ENCODE measurements at places on chromosomes 6 and 20.

DNA sequence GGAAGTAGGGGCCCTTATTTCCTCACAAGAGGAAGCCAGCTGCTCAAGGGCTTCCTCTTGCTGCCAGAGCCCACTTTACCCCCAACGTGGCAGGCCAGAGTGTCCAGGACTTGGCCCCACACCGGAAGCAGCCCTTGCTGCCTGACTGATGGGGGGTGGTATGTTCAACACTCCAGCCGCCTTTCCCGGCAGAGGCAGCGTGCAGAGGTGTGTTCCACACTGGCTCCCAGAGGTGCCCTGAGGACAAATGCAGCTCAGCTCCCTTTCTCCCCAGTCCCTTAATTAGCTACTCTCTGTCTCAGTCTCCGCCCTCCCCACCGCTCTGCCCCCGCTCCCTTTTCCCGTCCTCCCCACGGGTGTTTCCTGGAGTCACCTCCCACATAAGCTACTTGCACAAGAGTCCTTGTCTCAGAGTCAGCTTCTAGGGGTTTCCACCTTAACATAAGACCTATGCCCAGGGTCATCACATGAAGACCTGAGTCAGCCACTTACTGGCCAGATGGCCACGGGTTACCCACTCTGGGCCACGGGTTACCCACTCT is 61.7 kb upstream of the SHLD1 start:
- no peak for DNase-seq

DNA sequence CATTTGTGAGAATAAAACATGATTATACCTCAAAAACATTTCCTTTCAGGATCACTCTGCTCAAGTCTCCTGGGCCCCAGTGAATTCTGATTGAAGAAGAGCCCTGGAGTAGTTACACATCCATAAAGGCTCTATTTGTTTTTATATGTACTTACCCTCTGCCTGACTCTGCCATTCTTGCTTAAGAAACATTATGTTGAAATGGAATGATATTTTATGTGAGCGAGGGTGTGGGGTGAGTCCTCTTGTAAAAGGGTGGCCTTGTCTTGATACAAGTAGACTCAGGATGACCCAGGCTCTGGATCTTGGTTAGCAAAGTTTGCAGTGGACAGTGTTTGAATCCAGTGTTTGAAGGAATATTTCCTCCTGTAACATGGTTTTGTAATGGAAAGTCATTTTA is 215.4 kb upstream of the PREP start:
- no peak for DNase-seq

- no peak for DNase-seq
These were observed 4.2 kb upstream of the GPR31 start for GRCh38 chr6:167161851-167162467.

- no peak for DNase-seq
These were observed 124.9 kb downstream of the NKAIN2 start for GRCh38 chr6:123928529-123928928.

- DNase-seq = peak; percentile 28
These were observed 3.0 kb downstream of the FLRT3 start for GRCh38 chr20:14334306-14334930.

Measured in cerebellum (tissue), 4 donors.